ENCODE measurements at places on chromosomes 4 and X. TPM values are rescaled to one million over a fixed set of nuclear protein-coding genes. Genes with fewer than 3 reads are reported as not detected.

EMCN gene
- total RNA-seq, result 33.3 TPM

DNA sequence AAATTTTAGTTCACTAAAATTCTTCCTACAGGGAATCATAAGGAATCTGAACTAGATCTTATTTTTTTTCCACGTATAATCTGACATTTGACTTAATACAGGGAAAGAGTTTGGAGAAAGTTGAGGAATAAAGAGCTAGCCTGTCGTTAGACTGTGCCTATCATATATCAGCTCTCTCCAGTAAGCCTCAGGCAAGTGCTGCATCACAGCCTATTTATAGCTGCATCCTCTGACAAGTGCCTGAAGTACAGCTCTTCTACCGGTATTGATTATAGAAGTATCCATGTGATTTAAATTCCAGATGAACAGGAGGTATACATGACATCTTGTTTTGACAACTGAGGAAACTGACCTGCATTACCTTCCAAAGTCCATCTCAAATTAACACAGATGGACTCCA lies 248.9 kb downstream of the TLL1 start:
- no peak for DNase-seq

GRCh38 chrX:83469551-83469950 lies 38.5 kb upstream of the POU3F4 start:
- DNase-seq, result no peak

- no peak for DNase-seq
These were observed 101.4 kb downstream of the C4orf51 start for GRCh38 chr4:145781351-145781750.

- DNase-seq, result no peak
These were observed 92.3 kb upstream of the QRFPR start for GRCh38 chr4:121472937-121473721.

GRCh38 chr4:64158648-64159326 lies 250.5 kb downstream of the TECRL start:
- DNase-seq, result peak; percentile 31
